ENCODE measurements at places on chromosomes 11 and 22.

DNA sequence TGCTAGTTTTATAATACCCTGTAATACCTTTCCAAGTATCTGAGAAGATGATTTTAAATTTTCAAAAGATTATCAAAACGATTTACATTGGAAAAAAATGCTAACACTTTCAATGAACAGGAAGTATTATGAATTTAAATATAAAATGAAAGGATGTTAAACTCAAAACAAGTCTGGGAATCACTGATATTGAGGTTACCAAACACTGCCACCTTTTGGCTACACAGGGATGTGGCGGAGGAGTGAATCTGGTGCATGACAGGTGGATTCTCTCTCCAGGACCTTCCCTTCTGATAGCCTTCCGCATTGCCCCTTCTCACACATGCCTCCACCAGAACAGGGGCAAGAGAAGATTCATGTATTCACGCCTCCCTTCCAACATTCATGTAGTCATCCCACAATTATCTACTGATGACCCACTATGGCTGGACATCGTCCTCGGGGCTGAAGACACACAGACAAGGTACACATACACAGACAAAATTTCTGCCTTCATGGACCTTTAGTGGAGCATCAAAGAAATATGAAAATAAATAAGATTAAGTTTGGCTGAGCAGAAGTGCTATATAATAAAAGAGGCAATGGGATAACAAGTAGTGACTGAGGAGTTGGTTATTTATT is 34.7 kb downstream of the ATG16L2 start:
- no peak for DNase-seq

GRCh38 chr11:5923427-5923776 is 18.6 kb upstream of the OR56A3 start:
- no peak for DNase-seq

- DNase-seq: no peak
Measured at GRCh38 chr22:20420157-20420842, 17.3 kb downstream of the SCARF2 start.

DNA sequence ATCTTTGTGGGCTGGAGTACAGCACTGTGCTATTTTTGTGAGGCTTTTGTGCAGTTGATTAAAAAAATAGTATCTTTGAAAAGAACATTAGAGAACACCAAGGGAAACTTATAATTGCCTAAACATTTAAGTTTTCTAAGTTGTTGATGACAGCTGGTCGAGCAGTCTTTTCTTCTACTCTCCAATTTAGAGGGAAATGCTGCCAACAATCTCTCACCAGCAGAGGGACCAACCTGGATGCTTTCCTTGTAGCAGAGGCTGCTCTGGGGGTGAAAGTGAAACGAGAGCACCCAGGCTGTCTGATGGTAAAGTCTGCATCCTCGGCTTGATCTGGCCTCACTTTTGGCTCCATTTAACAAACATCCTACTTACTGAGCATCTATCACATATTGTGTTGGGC is 1286.5 kb upstream of the TENM4 start:
- DNase-seq: no peak

DNA sequence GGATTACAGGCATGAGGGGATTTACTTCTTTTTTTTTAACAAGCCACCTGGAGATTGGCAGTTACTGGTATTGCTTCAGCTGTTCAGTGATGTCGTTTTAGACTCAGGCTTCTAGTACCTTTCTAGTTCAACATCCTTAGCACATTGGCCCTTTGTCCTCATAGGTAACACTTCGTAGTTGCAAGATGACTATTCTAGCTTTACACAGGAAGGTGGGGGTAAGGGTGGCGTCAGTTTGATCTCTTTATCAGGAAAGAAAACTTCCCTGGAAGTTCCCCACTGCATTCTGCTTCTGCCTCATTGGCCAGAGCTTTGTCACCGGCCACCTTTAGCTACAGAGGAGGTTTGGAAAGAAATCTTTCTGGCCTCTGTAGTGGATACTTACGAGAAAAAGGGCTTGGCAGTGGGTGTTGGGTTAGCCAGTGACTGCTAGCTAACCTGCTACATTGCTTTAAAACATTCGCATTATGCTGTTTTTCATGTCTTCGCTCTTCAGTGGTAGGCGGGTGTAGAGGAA is 40.7 kb downstream of the SFI1 start:
- no peak for DNase-seq

DNA sequence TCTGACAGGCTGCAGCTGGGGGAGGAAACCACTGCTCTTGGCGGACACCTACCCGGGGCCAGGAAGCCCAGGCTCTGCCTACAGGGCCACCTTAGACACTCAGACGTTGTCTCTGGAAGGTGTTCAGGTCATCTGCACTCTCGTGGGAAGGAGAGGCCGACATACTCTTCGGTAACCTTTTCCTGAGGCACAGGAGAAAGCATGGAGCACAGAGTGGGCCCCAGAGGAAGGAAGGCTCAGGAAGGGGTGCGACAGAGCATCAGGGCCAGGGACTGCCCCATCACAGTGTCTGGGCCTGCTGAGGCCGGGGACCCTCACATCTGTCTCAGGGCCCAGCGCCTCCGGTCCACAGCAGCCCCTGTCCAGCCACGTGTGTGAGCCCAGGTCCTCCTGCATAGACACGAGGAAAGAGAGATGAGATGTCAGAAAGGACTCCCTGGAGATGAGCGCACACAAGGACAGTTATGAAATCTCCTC is 18.2 kb upstream of the TUB start:
- DNase-seq: no peak

DNA sequence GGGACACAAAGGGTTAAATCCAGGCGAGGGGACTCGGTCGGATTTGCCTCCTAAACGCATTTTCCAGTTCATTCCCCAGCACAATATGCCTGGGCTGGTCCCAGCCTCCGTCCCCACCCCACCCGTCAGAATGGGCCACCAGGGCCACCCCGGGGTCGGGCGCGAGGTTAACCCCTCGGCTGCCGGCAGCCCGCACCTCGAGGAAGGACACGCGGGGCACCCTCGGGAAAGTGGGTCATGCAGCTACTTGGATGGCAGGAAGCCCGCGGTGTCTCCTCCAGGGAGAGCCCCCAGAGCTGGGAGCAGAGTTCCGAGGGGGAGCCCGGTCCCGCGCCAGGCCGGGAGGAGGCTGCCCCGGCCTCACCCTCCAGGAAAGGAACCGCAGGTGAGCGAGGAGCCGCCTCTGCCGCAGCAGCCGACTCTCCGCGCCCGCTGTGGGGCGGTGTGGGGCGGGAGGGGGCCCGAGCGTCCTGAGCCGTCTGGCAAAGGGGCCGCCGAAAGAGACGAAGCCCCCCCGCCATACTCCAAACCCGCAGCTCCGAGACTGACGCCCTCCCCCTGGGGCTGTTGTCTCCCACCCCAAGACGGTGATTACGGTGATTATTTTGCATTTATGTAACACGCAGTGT is 1.4 kb downstream of the NECTIN1 start:
- peak; percentile 74 for DNase-seq

- DNase-seq: no peak
Measured at GRCh38 chr11:32462011-32462690, 26.8 kb upstream of the WT1 start.

- DNase-seq: no peak
Measured at GRCh38 chr11:34869425-34869824, 46.8 kb downstream of the APIP start.

GRCh38 chr11:19651653-19652052 is 61.0 kb upstream of the NAV2 start:
- no peak for DNase-seq

GRCh38 chr11:116821050-116821918 is 1.8 kb downstream of the APOA4 start:
- DNase-seq: no peak

GRCh38 chr11:72676861-72677341 is 2.7 kb upstream of the PDE2A start:
- peak; percentile 36 for DNase-seq

Measured in Peyer's patch (tissue), 4 donors.